ENCODE measurements at places on chromosomes 7 and 10. TPM values are rescaled to one million over a fixed set of nuclear protein-coding genes. Genes with fewer than 3 reads are reported as not detected.

DNA sequence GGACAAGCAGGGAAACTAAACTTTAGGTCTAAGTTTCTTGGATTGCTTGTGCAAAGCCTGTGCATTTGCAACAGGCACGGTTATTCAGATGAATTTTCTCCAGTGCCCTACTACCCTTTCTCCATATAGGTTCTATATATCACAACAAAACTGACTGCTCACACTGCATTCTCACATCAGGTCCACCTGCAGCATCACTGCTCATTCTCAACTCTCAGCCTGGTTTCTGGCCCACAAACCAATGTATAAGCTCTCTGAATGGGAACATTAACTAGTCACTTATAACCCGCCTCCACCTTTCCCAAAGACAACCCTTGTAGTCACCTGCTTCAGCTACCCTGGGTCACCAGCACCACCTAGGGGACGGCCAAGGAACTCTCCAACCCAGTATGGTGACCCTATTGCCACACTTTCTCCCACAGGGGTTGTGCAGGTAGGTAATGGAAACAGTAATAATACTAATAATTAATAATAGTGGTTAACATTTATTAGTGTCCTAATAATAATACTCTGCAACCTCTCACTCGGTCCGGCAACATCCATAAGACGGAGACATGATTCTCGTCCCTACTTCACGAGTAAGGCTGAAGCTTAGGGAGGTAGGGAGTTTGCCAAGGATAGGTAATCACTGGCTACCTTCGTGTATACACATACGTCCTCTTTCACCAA lies 97.3 kb downstream of the CLEC2L start:
- DNase-seq: peak; percentile 9

GRCh38 chr10:30827531-30828120 lies 198.1 kb upstream of the LYZL2 start:
- DNase-seq: peak; percentile 48

GRCh38 chr7:16743236-16743635 lies 10.3 kb upstream of the TSPAN13 start:
- peak; percentile 75 for DNase-seq

- DNase-seq: no peak
Observed at GRCh38 chr7:81232084-81232799, 313.4 kb upstream of the SEMA3C start.

Gene ZNF425
- 2.0 TPM for total RNA-seq

GRCh38 chr10:49076741-49077521 lies 38.4 kb downstream of the VSTM4 start:
- DNase-seq: no peak

DNA sequence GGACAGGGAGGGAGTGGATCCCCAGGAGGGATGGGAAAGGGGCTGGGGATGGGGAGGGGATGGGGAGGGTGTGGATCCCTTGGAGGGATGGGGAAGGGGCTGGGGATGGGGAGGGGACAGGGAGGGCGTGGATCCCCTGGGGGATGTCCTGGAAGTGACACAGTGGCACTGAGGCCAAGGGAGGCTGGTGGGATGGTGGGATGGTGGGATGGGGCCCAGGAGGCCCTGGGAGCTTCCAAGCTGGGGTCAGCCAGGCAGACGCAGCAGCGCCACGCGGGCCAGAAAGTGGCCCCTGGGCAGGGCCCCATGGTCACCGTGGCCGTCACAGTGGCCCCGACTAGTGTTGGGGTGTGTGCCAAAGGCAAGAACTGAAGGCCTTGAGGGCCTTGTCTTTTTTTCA lies 67.8 kb downstream of the INPP5A start:
- DNase-seq: no peak

Gene PTPRZ1
- not detected for total RNA-seq
